NCI-H2081 (cell line): ENCODE measurements at places on chromosomes 1 and 21.

GRCh38 chr1:36385410-36386264 lies at the start of gene STK40:
Gene STK40 (minus strand): TSS chr1:36385924. CDS start chr1:36361332, 24,592 bp downstream.
- peak; percentile 100 for DNase-seq

GRCh38 chr1:217881131-217881543 lies 250.0 kb downstream of the SPATA17 start:
- DNase-seq, result no peak

DNA sequence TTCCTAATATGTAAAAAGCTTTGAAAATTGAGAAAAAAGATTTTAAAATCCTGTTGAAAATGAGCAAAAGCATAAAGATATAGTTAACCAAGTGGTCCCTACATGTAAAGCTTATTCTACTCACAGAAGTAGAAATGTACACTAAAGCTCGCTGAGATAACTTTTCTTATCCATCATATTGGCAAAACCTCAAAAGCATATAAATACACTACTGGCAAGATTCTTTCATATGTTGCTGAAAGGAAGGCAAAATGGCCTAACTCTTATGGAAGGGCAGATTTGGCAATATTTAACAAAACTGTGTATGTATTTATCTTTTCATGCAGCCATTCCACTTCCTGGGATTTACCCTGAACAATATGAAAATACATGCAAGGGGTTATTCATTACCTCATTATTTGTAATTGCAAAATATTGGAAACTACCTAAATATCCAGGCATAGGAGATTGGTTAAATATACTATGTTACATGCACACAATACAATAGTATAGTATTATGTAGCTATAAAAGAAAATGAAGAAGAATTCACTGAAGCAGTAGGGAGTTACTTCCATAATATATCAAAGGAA lies 43.2 kb upstream of the LYPLAL1 start:
- no peak for DNase-seq

DNA sequence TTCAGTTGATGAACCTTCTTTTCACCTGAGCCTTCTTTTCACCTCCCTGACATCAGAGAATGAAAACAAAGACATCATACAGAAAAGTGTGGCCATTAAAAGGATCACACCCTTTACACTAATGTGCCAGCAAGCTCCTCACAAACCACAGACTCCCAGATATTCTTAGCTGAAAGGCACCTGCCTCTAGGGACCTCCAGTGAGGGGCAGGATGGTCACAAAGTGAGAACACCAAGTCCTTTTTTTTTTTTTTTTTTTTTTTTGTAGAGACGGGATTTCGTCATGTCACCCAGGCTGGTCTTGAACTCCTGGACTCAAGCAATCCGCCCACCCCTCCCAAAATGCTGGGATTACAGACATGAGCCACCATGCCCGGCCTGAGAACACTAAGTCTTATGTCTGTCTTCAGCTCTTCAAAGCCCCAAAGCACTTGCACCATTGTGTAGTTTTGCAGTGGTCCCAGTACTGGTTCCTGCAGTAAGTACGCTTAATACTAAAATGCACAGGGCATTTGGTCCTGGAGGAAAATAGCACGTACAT lies 58.2 kb upstream of the LBR start:
- no peak for DNase-seq

GRCh38 chr1:228085287-228085951 lies 2.9 kb downstream of the ARF1 start:
- no peak for DNase-seq

- DNase-seq, result no peak
Measured at GRCh38 chr1:247376659-247377058, 39.3 kb upstream of the NLRP3 start.

GRCh38 chr21:36790616-36791015 lies 91.7 kb downstream of the SIM2 start:
- no peak for DNase-seq

- no peak for DNase-seq
Measured at GRCh38 chr1:110245876-110246620, 35.9 kb downstream of the KCNC4 start.

- no peak for DNase-seq
Measured at GRCh38 chr1:156905651-156906050, 12.1 kb downstream of the PEAR1 start.

DNA sequence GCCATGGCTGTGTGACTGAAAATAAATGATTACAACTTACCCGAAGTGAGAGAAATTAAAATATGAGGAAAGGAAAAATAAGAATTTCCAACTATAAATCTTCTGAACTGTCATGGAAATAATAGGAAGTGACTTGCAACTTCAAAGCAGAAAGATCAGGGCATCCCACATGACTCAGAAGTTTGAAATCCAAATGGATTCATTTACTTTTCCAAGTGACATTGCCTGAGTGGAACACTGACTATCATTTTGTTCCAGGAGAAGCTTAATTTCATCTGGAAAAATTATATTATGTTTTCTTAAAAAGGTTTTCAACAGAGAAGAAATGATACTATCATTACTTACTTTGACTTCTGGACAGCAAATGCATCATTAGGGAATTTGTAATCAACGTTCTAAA lies 110.8 kb downstream of the GREM2 start:
- no peak for DNase-seq

- DNase-seq, result no peak
Measured at GRCh38 chr21:28828981-28829380, 163.7 kb downstream of the LTN1 start.

GRCh38 chr1:23845163-23845562 lies 19.9 kb upstream of the HMGCL start:
- DNase-seq, result no peak

- DNase-seq, result no peak
Measured at GRCh38 chr1:33010932-33011731, 25.6 kb downstream of the AK2 start.

DNA sequence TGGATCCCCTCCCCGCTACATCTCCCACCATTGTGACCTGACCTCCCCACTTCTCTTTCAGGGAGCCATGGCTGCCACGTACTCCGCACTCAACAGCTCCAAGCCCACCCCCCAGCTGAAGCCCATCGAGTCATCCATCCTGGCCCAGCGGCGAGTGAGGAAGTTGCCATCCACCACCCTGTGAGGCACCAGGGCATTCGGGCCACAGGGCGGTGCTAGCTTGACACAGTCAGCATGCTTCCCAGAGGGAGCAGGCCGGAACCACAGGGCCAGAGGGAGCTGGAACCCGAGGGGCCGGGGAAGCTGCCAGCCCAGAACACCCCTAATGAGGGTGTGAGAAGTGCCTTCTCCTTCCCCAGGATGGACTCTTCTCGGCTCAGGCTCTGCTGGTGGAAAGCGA lies 44.5 kb downstream of the RPS6KA1 start:
- no peak for DNase-seq

- no peak for DNase-seq
Measured at GRCh38 chr1:6795661-6796060, 10.4 kb downstream of the CAMTA1 start.

DNA sequence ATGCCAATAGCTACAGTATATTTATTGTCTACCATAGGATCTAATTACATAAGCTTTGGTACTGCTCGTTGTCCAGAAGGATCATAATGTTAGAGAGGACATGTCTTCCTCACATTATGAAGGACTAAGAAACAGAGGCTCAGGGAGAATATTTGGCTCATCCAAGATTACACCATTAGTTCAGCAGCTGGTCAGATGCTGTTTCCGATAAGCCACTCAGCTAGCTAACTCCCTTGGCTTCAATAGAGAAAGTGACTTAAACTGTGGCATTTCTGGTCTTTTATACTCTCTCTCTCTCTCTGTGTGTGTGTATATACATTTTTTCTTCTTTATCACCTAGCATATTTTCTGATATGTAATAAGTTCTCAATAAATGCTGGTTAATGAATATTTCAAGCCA lies 70.4 kb downstream of the DDR2 start:
- DNase-seq, result no peak

GRCh38 chr1:86226204-86226603 lies 69.6 kb upstream of the COL24A1 start:
- DNase-seq, result no peak

DNA sequence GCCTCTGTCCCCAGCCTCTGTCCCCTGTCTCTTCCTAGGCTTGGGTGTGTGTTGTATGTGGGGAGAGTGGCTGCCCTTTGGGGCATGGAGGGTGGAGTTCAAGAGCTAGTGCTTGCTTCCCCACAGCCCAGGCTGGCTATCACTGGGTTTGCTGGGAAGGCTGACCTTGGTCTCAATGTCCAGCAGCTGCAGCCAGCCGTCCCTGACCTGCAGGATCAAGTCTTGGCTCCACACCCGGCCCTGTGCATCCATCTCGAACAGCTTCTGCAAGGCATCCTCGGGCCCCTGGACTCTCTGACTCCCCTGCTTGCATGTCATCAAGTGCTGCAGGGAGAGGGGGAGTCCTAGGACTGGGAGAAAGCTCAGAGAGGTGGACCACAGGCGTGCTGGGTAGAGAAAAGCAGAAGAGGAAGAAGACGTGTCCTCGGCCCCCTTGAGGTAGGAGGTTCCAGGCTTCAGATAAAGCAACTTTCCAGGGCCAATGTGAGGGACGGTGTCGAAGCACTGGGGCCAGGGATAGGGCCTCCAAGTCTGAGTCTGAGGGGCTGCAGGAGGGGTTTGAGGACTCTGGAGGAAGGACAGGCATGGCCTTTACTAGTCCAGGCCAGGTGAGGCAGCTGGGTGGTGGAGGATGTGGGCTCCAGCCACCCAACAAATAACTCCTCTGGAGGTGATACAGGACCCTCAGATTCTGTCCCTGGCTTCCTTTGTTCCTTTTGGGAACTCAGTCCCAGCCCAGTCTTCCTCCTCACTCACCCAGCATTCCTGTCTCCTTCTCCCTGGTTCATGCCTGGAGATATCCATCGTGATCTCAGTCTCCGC lies 4.0 kb downstream of the EPS8L3 start:
- no peak for DNase-seq

GRCh38 chr1:239128541-239128940 lies 257.8 kb upstream of the CHRM3 start:
- no peak for DNase-seq

DNA sequence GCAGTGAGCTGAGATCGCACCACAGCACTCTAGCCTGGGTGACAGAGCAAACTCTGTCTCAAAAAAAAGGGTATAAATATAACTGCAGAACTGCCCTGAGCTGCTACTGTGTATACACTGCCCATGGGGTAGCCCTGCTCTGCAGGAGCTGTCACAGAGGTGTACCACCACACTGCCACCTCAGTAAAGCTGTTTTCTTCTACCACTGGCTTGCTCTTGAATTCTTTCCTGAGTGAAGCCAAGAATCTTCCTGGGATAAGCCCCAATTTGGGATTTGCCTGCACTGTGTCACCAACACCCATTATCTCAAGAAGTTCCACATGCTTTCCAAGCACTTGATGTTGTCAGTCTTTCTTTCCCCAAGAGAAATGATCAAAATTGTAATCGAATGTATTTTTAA lies 30.6 kb upstream of the SLC6A9 start:
- no peak for DNase-seq

- DNase-seq, result no peak
Measured at GRCh38 chr1:101187297-101187696, 49.5 kb upstream of the S1PR1 start.

DNA sequence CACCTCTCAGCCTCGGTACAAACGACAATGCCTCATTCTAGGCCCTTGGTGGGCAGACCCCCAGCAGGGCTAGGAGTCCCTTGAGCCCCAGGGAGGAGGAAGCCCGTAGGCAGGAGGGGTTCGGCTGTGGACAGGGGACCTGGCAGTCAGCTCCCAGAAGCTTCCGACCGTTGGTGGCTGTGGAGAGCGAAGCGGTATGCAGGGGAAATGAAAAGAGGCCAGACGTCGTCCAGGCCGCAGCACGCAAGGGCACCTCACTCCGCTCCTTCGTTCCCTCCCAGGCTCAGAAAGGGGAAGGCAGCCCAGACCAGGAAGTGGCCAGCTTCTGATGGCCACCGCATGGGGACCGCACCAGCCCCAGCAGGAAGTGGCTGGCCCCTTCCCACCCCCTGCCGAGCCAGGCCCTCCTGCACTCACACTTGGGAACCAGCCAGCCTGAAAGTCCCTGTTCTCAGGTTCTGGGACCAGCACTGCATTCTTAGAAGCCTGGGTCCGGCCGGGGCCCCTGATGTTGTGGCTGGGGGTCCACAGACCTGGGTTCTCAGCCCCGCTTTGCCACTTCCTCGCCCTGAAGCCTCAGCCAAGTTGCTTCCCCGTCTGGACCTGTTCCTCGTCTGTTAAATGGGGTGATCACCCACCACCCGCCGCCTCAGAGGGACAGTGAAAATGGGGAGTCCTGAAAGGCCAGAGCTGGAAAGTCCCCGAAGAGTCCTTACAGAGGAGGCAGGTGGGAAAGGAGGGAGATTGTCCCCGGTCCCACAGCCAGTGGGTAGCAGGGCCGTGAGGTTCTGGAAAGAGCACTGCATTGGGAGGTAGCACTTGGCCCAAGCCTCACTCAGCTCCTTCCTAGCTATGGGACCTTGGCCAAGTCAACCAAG lies 104.0 kb upstream of the RUNX3 start:
- no peak for DNase-seq

DNA sequence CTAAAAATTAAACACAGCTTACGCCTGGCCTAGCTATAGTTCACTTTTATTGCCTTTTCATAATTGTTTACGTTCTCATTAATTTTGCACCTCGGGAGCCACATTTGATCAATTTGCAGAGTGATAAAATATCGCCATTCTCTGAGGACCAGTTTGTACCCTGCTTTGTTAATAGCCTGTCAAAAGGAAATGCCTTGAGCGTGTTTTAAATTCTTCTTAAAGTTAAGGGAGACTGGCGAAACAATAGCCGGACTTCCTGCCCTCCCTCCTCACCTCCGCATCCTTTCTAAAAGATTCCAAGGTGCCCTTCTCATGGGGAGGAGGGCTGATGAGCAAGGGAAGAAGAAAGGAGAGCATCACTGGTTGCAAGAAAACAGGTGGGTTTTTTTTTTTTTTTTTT lies 271.6 kb downstream of the KCNJ6 start:
- no peak for DNase-seq

- DNase-seq, result no peak
Measured at GRCh38 chr1:8047112-8047511, 21.0 kb upstream of the ERRFI1 start.

GRCh38 chr1:110506541-110506940 lies 12.4 kb downstream of the KCNA10 start:
- no peak for DNase-seq

GRCh38 chr1:241605146-241605805 lies 34.9 kb downstream of the CHML start:
- no peak for DNase-seq
